Stimulated activated naive B cell treated with anti-CD40 and anti-IgM and Interleukin-4, amounts not matched to agents 10 μg/mL and 1 μg/mL and 100 μg/mL, for 72 hours (primary cell): ENCODE measurements at places on chromosomes 1 and 21.

DNA sequence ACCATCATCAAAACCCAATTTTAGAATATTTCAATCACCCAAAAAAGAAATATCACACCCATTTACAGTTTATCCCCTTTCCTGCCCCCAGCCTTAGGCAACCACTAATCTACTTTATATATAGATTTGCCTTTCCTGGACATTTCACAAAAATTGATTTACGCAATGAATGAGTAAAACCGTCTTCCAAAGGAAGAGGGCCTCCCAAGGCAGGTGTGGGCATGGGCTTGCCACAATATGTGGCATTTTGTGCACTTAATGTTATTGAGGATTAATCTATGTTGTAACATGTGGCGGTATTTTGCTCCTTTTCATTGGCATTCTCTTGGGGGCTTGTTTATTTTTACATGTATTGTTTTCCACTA lies 11.8 kb upstream of the BMP8B start:
- DNase-seq = no peak

- no peak for DNase-seq
Measured at GRCh38 chr21:46172863-46173528, 11.3 kb downstream of the SPATC1L start.

DNA sequence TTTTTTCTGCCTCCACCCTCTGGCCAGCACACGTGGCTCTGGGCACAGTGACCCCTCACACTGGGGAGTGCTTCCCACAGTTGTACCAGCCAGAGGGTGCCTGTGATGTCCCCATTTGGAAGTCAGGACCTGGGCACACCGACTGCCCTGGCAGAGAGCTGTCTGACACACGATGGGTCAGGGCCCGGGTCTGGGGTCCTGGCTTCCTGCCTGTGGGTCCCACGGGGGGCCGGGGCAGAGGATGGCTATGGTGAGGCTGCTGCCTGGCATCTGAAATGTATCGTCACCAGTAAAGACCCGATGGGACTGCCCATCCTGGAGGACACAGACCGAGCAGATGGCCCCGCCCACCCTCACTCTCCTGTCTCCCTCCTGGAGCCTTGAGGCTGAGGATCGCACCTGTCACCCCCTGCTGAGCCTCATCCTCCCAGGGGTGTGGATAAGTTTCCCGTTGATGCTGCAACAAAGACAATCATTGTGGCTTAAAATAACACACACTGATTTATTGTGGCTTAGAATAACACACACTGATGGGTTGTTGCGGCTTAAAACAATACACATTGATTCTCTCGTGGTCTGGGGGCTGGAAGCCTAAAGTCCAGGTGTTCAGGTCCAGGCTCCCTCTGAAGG lies 88.8 kb upstream of the TTC34 start:
- DNase-seq = no peak

DNA sequence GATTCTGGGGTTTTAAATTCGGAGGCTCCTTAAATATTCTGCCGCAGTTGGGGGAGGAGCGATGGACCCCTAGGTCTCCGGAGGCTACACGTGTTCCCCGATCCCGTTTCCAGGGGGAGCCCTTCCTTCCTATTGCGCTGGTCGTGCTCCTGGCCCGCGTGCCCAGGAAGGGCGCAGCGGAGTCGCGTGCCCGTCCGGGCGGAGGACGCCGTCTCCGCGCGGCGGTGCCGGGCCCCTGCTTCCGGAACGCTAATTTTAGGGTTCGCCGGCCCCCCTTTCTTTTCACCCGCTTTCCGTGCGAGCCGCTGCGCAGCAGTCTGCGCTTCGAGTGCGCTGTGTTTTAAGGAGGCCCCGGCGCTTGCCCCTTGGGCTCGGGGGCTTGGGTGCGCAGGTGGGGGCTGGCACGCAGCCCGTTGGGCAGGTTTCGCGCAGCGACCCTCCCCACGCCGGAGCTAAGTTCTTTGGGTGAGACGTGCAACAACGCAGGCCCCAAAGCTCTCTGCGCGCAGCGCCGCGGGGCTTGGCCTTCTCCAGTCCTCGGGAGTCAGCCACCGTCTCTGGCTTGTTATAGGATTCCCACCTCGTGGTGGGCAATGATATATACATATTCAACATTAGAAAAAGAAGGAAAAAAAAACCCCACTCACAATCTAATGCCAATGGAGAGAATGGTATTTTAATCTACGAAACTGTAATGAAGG lies 43.5 kb upstream of the DNAJC6 start:
- no peak for DNase-seq

- no peak for DNase-seq
Measured at GRCh38 chr1:228365271-228366061, 41.2 kb downstream of the TRIM11 start.

DNA sequence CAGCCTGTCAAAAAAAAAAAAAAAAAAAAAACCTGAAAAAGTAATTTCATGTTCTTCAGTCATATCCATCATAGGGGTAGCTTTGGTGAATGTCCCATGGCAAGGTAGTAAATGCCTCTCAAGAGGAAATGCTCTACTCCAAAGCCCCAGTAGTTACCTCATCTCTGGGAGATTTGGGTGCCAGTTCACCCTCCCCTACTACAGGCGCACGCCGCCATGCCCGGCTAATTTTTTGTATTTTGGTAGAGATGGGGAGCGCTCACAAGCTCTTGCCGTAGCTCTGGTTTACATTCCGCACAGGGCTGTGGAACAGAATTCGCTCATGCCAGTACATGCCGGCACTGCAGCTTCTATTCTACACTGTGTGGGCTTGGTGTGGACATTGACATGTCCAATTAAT lies 13.7 kb downstream of the PIK3CD start:
- DNase-seq = no peak

DNA sequence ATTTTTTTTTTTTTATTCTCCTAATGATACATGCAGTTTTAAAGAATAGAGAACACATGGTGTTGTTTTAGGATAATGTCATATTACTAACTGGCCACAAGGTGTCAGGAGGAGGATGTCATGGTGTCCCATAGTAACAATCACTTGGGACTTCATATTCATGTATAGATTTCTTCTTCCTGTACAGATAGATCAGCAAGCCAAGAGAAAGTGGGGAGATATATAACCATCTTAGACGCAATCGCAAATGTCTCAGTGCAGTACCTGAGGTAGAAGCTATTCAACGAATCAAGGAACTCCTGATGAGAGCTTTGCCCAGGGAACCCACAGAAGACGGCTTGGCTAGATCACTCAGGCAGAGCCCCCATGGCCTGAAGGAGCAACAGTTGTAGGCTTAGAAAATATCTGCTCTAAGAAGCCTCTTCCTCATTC lies 12.3 kb downstream of the OR2T11 start:
- no peak for DNase-seq

GRCh38 chr1:30061292-30062220 lies 661.8 kb downstream of the MATN1 start:
- no peak for DNase-seq
